ENCODE measurements at places on chromosomes 2 and 18.

- DNase-seq, result no peak
Observed at GRCh38 chr2:16588565-16588964, 77.1 kb downstream of the CYRIA start.

- DNase-seq, result no peak
Observed at GRCh38 chr2:204145791-204146190, 209.2 kb downstream of the ICOS start.

DNA sequence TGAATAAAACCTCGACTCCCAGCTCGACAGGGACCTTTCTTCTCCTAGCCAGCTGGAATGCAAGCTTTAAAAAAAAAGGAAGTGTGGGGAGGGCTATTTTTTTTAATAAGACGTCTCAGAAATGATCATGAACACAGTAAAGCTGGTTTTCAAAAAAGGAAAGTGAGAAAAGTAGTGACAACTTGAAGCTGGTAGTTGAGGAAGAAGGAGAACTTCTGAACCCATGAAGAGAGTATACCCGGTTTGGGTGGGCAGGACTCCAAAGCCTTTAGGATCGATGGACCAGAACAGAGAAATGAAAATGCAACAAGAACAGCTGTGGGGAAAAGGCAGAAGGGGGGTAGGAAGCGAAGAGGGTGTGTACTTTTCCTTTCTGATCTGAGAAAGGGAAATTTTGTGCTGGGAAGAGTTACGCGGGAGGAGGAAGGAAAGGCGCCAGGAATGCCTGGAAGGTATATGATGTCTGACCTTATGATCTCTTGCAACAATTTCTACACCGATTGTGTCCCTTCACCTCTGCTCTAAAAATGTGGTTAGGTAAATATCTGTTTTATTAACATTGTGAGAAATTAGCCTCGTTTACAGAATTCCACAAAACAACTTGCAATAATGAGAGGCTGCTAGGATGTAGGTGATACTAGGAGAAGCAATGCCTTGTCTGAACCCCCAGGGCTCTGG lies 22.6 kb upstream of the CYP1B1 start:
- DNase-seq, result no peak

DNA sequence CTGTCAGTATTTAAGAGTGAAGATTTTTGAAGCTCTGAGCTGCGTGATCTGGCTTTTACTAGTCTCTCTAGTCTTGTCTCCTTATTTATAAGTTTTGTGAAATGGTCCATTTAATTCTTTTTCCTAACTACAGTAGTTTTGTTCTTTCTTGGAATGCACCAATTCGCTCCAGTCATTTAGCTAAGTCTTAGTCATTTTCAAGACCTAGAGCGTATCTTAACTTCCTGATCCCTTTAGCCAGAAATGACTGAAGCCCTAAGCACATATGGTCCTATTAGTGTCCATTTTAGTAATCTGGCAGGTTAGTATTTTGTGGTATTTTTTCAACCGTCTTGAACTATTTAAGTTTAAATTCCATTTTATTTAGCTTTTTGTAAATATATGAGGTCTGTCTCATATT lies 3.6 kb downstream of the BIRC6 start:
- no peak for DNase-seq

- no peak for DNase-seq
Observed at GRCh38 chr2:190651413-190651812, 2.5 kb downstream of the NAB1 start.

- DNase-seq, result no peak
Observed at GRCh38 chr2:172100080-172100934, 2.4 kb downstream of the DLX2 start.

- no peak for DNase-seq
Observed at GRCh38 chr2:218727502-218728165, 17.0 kb downstream of the TTLL4 start.

DNA sequence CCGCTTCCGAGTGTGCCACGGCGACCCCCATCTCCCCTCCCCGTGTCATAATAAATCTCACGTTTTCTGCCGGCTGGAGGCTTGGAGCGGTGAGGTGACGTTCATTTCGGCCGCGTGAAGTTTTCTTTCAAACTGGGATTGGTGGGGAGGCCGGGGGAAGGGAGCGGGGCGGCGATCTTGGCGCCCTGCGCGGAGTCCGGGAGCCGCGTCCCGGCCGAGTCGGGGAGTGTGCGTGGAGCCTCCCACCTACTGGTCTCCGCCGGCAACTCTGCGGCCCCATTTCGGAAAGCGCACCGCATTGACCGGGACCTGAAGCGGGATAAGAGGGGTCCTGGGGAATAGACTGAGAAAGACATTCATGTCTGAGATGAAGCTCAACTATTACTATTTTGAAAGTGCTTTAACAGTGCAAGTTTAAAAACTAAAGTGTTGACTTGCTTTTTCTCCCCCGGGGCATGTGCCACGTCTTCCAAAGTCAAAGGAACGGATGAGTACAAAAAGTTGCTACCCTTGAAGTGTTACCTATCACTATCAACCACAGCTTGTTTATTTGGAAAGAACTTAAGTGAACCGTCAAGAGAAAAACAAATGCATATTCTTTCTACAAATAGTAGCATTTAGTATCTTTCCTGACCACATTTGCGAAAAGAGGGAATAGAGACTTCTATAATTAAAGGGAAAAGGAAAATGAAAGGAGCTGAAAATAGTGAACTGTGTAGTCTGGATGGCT lies 818 bp upstream of the IKZF2 start:
- no peak for DNase-seq

GRCh38 chr2:201203916-201204654 lies 21.1 kb downstream of the CASP10 start:
- no peak for DNase-seq

- DNase-seq, result no peak
Observed at GRCh38 chr2:126978333-126978732, 79.6 kb downstream of the TEX51 start.

DNA sequence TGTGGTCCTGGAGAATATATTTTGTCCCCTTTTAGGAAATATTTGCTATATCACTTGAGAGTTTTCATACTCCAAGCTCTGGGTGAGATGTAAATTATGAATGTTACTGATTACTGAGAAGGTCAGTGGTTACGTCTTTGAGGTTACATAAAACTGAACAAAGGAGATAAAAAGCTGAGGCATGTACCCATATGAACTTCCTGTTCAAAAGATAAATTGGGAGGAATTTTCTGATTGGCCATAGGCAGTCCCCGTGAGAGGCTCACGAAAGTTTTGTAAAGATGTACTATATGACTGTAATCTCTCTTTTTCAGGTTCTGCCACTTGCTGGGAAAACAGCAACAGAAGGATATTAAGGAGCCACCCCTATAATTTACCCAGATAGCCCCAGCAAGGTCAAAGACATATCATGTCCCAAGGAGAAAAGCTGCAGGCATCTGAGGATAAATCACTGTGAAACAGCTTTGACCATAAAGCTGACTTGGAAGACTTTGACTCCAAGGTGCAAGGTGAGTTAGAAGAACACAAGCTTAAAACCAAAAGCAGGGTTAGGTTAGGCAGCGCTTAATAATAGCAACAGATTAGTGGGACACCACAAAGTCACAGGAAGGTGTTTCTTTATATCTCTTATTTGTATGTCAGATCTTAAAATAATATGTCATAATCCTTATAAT lies 90.4 kb downstream of the OSBPL6 start:
- no peak for DNase-seq

GRCh38 chr2:59034837-59035236 lies 793.7 kb upstream of the FANCL start:
- DNase-seq, result no peak

DNA sequence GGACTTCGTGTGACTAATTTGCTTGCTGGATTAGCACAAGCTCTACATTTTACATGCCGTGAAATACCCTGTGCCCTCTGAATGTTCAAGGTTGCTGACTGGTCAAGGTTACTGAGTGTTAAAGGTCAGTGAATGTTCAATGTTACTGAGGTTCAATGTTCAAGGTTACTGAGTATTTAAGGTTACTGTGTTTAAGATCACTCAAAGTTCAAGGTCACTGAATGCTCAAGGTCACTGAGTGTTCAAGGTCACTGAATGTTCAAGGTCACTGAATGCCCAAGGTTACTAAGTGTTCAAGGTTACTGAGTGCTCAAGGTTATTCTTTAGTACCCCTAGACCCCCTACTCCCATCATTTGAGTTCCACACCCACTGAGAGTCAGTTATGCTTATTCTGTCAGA lies 277.6 kb downstream of the CLIP4 start:
- DNase-seq, result no peak

DNA sequence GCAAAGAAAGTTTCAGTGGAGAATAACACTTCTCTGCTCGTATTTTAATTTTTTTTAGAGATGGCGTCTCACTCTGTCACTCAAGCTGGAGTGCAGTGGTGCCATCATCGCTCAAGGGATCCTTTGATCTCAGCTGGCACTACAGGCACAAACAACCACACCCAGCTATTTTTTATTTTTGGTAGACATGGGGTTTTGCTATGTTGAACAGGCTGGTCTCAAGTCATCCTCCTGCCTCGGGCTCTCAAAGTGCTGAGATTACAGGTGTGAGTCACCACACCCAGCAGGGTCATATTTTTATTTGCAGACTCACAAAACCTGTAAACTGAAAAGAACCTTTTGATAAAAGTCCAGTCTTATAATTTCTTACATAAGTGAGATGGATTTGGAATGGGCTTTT lies 2.6 kb downstream of the TRAK2 start:
- DNase-seq, result no peak

DNA sequence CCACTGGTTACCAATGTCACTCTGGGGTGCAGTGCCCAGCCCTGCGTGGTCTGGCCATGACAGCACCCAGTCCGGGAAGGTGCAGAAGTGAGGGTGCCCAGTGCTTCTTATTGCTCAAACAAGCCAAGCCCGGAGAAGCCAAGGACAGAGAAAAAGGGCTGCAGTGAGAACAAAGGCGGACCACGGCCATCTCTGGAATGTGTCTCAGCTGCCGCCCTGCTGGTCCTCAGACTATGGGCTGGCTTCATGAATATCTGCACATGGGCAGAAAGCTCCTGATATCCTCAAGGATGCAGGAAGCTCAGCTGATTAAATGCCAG lies 28.7 kb downstream of the COPS9 start:
- DNase-seq, result no peak

DNA sequence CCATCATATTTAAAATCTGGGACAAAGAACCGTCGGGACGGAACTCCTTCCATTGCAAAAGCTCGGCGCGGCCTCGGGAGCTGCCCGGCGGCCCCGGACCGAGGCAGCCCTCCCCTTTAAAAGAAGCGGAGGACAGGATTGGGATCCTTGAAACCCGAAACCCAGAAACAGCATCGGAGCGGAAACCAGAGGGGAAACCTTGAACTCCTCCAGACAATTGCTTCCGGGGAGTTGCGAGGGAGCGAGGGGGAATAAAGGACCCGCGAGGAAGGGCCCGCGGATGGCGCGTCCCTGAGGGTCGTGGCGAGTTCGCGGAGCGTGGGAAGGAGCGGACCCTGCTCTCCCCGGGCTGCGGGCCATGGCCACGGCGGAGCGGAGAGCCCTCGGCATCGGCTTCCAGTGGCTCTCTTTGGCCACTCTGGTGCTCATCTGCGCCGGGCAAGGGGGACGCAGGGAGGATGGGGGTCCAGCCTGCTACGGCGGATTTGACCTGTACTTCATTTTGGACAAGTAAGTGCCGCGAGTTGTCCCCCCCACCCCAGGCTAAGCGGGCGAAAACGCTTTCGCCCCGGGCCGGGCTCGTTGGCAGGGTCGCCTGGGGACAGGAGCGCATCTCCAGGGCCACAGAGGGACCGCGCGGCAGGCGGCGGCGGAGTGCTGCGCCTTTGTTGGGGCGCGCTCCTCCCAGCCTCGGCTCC lies at the start of gene ANTXR1:
Gene ANTXR1 (plus strand): TSS at position 38 of the 698 bp plus-strand sequence. CDS start 321 bp downstream, at position 359.
- no peak for DNase-seq

GRCh38 chr18:68803356-68803755 lies 5.5 kb downstream of the CCDC102B start:
- no peak for DNase-seq

DNA sequence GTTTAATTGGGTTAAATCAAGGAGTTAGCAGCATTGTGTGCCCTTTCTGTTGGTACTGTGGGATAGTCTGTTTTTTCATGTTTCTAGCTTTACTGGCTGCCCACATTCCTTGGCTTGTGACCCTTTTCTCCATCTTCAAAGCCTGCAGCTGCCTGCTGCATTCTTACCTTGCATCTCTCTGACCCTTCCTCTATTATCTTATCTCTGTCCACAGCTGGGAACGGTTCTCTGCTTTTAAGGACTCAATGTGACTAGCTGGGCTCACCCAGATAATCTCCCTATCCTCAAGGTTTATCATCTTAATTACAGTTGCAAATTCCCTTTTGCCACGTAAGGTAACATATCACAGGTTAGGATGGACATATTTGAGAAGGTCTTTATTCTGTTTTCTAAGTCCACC lies 199.7 kb downstream of the KCNS3 start:
- no peak for DNase-seq

DNA sequence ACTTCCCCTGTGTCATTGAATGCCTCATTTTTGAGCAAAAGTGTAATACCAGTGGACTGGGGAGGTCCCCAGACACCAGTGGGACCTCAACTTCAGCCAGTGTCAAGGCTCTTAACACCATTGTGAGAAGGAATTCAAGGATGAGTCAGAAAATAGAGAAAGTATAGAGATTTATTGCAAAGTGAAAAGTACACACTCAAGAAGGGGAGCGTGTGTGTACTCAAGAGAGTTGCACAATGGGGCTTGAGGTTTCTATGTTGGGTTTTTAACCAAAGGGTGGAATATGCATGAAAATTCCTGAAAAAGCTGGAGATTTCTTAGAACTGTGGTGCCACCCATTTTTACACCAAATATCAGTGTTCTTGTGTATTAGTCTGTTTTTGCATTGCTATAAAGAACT lies 81.9 kb downstream of the ADCYAP1 start:
- no peak for DNase-seq
